ENCODE measurements at places on chromosomes 1 and 21.

DNA sequence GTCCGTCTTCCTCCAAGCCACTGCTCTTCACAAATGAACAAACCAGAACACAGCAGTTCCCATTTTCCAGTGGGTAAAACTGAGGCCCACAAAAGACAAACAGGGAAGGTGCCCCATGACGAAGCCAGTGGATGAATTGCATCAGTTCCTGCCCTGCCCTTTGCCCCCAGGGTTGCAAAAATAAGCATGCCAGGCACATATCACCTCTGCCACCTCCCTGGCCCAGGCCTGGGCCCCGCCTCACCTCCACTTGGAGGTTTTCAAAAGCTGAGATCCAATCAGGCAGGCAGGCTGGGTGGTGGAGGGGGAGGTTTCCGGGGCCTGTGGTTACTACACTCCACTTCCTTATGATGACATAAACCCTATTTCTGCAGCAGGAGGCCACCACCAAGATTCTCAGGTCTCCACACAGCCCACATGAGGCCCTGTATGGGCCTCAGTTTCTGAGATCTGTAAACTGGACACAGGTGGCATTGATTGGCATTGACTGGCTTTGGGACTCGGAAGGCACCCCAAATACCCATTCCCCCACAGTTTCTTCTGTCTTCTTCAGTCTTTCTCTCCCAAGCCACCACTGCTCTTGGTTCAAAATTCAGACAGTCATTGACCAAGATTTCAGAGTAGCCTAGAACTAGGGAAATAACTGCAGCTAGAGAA, 4.1 kb downstream of the KIF21B start:
- DNase-seq: no peak

DNA sequence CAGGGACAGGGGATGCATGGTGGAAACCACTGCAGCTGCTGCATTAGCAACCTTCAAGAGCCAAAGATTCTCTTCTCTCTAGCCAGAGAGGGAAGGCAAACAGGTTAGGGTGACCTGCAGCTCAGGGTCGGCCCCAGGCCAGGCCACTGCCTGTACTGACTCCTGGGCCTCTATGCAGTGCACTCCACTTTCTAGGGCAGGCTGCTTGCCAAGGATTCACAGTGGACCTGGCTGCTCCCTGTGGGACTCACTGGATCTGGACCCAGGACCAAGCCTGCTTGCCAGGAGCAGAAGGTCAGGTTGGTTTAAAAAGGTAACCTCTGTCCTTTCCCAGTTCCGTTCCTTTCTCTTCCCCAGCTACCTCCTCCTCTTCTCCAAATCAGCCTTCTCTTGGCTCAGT, 52.4 kb downstream of the HIVEP3 start:
- DNase-seq: no peak

DNA sequence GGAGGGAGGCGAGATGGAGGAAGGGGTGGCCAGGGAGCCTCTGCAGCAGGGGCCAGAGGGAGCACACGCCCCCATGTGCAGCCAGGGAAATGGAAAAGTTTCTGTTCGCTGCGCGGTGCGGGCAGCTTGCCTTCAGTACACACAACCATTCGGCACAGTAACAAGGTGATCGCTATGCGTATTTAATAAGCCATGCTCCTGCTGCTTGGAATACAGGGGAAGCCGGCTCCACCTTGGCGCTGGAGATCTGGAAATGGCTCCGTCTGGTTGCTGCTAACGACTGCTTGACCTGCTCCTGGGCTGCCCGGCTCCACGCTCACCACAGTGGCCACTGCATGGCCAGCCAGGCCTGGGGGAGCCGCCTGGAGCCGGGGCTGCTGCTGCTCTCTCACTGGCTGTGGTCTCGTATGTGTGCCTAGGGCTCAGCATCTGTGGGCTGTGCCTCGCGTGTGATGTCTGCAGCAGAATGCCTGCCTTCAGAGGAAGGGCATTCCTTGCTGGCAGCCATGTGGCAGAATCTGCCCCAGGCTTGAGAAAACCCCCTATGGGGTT, 86.4 kb upstream of the ACTL8 start:
- no peak for DNase-seq

- no peak for DNase-seq
These were observed 40.9 kb upstream of the SLC6A9 start for GRCh38 chr1:44072204-44072603.

GRCh38 chr21:36929622-36930021, 36.8 kb downstream of the HLCS start:
- peak; percentile 18 for DNase-seq

- DNase-seq: no peak
These were observed 16.7 kb upstream of the ATP1B1 start for GRCh38 chr1:169089776-169090175.

DNA sequence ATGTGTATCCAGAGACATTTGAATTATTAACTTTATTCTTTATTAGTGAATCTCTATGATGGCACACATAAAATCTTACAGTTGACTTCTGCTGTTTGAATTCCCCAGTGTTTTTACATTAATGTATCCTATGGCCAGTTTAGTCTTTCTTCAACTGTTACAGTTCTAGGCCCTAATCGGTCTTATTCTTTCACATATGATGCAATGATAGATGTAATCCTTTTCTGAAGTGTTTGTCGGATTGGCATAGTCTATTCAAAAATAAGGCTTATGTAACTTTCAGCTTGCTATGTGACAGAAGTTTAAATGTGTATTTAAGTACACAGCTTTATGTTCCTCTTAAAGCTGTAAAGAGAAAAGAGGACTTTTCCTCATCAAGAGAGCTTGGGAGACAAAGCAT, 26.4 kb upstream of the KIAA1614 start:
- DNase-seq: no peak

DNA sequence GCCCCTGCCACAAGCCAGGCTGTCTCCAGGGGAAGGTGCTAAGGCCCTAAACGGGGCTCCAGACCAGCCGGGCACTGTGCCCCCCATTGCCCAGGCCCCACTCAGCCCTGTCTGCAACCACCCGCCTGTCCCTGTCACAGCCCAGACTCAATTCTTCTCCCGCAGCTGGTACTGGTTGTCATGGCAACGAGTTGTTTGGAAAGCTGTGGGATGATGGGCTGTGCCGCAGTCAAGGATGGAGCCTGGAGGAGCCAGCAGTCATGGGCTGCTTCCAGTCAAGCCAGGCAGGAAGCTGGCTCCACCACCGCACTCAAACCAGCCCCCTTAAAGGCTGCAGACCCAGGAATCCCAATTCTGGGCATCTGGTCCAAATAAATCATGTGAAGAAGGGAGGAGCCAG, 4.2 kb downstream of the SPOCD1 start:
- peak; percentile 91 for DNase-seq

DNA sequence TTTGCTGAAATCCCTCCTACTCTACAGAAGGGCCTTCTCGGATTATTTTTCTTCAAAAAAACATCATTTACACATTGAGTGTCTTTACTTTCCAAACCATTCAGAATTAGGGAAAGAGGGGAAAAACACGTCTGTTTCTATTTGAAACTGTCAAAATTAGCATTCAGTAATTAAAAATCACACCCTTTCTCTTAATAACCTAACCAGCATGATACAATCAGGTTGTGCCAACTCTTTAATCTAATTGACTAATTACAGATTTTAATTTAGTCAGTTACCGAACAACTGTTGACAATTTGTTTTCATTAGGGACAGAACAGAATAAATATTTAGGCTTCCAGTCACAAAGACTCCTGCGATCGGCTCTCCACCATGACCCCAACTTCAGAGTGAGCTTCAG, 18.8 kb downstream of the SSBP3 start:
- no peak for DNase-seq

GRCh38 chr21:41228492-41228891, 60.5 kb downstream of the BACE2 start:
- no peak for DNase-seq

- no peak for DNase-seq
These were observed 15.7 kb upstream of the TMEM51 start for GRCh38 chr1:15137809-15138208.

DNA sequence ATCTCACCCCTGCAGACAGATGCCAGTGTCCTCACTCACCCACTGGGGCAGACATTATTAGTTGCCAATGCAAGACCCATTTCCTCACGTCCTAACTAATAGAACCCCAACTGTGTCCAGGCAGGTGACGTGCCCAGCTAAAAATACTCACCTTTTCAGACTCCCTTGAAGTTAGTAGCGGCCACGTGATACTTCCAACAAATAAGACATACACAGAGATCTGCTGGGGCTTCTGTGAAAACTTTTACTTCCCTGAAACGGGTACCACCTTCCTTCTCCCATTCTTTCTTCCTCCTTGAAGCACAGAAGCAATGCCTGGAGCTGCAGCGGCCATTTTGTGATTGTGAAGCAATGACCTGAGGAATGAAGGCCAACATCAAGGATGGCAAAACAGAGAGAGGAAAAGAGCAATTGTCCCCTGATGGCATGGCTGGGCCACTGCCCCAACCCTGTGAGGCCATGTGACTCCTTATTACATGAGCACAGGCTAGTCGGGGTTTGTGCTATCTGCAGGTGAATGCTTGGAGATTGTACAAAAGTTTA, 74.4 kb upstream of the TMPRSS2 start:
- no peak for DNase-seq

- DNase-seq: no peak
These were observed 527.3 kb downstream of the PLPP3 start for GRCh38 chr1:56052041-56052440.

GRCh38 chr1:156949127-156949526, 28.7 kb downstream of the LRRC71 start:
- DNase-seq: no peak

- DNase-seq: no peak
These were observed 3.0 kb upstream of the CD34 start for GRCh38 chr1:207913951-207914350.

- no peak for DNase-seq
These were observed 780 bp downstream of the HIVEP3 start for GRCh38 chr1:41917835-41918449.

DNA sequence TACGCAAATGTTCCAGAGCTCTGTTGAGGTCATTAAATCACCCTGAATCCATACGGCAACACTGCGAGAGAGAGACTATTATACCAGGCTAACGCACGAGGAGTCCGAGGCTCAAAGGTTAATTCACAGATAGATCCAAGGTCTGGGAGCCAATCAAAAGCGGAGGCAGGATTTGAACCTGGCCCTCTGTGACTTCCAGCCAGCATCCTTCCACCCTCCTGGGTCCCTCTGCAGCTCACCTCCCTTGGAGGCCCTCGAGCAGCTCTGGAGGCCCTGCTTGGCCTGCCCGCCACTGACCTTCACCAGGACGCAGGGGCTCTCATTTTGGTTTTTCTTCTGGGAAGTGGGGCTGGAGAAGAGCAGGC, 42.1 kb downstream of the KIAA1614 start:
- no peak for DNase-seq

DNA sequence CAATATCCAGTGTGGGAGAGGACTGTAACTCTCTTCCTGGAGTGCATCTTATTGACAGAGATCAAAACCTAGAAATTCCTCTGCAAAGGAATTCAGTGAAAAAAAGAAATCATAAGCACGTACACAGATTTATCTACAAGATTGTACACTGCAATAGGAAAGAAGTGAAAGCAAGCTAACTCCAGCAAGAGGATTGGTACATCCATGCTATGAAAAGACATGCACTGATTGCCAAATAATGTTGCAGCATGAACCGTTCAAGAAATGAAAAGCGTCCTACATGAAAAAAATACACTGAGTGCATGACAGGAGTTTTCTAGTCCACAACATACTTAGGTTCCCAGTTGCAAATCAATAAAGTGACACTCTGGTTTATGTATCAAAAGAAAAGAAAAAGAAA, 1.9 kb upstream of the MGST3 start:
- DNase-seq: no peak

DNA sequence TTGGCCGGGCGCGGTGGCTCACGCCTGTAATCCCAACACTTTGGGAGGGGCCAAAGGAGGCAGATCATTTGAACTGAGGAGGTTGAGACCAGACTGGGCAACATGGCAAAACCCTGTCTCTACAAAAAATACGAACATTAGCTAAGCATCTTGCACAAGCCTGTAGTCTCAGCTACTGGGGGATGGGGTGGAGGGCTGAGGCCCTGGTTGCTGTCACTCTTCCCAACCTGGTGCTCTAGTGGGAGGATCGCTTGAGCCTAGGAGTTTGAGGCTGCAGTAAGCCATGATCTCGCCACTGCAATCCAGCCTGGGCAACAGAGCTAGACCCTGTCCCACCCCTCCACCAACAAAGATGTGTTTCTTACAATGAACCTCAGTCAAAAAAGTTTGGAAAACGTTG, 2.8 kb downstream of the PHGDH start:
- DNase-seq: no peak

GRCh38 chr1:183093786-183094298, 70.6 kb downstream of the LAMC1 start:
- DNase-seq: no peak

GRCh38 chr21:27108228-27108627, 141.3 kb upstream of the ADAMTS5 start:
- no peak for DNase-seq

DNA sequence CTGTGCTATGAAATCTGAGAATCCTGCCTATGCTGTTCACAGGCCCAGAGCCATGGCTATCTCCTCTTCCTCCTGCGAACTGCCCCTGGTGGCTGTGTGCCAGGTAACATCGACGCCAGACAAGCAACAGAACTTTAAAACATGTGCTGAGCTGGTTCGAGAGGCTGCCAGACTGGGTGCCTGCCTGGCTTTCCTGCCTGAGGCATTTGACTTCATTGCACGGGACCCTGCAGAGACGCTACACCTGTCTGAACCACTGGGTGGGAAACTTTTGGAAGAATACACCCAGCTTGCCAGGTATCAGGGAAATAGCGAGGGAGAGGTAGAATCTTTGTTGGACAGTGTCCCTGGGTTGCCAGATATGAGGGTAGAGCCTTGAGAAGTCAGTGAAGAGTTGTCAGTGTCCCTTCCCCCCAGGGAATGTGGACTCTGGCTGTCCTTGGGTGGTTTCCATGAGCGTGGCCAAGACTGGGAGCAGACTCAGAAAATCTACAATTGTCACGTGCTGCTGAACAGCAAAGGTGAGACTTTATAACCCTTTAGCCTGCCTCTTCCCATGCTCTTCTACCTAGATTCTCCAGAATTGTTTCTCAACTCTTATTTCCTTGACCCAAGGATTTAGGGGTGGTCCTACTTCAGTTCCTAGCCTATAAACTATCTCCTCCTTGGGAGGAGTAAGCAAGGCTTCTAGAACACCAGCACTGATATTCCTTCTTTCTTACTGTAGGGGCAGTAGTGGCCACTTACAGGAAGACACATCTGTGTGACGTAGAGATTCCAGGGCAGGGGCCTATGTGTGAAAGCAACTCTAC, 1.4 kb downstream of the NIT1 start:
- DNase-seq: no peak

DNA sequence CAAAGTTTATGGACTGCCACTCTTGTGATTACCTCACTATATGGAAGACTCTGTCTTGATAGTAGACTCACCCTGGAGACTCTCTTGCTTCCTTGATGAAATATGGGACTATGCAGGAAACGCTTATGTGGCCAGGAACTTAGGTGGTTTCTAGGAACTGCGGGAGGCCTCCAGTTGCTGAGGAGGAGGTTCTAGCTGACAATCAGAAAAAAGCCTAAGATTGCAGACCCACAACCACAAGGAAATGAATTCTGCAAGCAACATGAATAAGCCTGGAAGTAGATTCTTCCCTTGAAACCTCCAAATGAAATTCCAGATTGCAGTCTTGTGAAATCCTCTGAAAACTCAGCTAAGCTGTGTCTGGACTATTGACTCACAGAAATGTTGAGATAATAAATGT, 88.9 kb upstream of the COL11A1 start:
- DNase-seq: no peak

GRCh38 chr1:226736908-226737818, 1.9 kb downstream of the ITPKB start:
- no peak for DNase-seq

Measured in anterior cingulate cortex (tissue), 58 donors.